ENCODE measurements at places on chromosomes 2 and 18.

GRCh38 chr2:74094291-74094690, 53.4 kb downstream of the BOLA3 start:
- no peak for DNase-seq

GRCh38 chr18:56489893-56490292, 148.5 kb downstream of the TXNL1 start:
- no peak for DNase-seq

DNA sequence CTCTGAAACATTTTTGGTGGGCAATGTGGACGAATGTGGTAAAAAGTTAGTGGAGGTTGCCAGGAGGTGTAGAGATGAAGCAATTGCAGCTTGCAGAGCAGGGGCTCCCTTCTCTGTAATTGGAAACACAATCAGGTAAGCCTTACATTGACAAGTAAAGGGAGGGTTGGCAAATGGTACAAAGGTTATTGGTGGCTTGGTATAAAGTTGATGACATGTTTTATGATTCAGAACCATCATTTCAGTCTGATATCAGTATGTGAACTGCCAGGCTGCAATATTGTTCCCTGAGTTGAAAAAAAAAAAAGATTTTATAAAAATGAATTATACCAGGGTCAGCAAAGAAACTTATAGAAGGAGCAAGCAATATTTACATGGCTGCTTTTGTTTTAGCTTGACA, 14.4 kb upstream of the DLX1 start:
- no peak for DNase-seq

GRCh38 chr18:24669502-24669901, 209.1 kb downstream of the HRH4 start:
- DNase-seq = no peak
